ENCODE measurements at places on chromosomes 3 and 15.

GRCh38 chr3:136928240-136928639, 29.5 kb upstream of the IL20RB start:
- no peak for DNase-seq

DNA sequence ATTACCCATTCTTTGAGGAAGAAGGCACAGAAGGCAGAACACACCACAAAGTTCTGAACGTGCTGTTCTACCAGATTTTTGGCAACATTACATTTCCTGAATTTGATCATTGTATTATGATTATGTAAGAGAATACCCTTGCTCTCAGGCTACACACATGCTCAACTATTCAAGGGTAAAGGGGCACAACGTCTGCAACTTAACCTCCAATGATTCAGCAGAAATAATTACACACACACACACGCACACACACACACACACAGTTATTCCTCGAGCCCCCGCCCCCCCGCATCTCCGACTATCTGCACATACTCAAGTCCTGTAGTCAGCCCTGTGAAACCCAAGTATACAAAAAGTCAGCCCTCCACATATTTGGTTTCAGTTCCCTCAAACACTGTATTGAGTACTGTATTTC, 26.8 kb downstream of the RPN1 start:
- DNase-seq: no peak

DNA sequence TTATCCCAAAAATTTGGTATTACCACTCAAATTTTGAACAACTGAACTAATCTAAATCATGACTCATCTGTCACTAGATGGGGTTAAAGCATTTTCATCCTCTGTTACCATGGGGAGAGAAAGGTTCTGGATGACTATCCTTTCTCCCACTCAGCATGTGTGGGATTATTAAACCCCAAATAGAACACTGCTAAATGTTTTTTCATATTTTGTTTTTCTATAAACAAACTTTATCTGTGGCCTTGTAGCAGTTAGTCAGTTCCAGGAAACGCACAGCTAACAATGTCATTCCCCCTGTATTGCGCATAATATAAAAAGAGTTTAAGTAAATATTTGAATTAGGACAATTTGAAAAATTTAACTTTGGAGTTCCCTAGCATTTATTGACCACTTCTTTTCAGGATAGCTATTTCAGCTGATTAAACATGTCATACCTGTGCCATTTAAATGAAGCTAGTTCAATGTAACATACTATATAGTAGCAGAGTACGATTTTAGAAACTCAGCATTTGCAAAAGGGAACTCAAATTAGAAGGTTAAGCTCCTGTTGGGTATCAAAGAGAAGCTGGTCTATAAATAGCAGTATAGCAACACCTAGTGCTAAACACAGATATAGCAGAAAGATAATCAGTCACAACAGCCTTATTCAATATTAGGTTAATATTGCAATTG, 9.2 kb upstream of the TMEM212 start:
- no peak for DNase-seq

DNA sequence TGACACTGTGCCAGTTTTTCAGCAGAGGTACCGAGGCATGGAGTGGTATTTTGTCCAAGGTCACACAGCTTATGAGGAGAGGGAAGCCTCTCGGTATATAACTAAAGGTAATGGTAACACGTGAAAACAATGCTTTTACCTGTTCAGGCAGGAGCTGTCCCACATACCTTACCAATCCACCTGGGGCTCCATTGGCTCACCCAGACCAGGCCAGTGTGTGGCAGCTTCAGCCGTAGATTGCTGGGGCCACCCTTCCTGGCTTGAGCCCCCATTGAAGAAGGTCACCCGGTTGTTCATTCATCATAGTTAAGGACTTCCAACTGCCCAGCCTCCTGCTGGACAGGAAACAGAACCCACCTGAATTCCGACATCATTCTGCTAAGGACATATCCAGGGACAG, 9.2 kb upstream of the RPP14 start:
- no peak for DNase-seq
